OCI-LY7 (cell line): ENCODE measurements at places on chromosomes 1 and 21. TPM values are rescaled to one million over a fixed set of nuclear protein-coding genes. Genes with fewer than 3 reads are reported as not detected.

DNA sequence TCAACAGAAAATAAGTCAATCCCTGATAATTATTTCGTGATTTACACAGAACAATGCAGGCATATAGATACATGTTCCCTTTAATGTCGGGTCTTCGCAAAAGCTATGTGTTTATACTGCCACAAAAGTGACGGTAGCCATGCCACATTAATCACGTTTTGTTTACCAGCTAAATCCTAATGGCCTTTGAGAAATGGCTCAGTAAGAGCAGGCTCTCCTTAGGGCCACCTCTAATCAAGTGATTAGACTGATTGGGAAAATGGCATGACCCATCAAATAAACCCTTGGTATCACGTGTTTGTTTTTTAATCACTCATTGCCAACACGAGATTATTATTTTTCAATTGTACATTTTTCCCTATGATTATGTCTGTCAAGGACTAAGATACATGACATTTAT lies 102.0 kb upstream of the USP25 start:
- DNase-seq: no peak

DNA sequence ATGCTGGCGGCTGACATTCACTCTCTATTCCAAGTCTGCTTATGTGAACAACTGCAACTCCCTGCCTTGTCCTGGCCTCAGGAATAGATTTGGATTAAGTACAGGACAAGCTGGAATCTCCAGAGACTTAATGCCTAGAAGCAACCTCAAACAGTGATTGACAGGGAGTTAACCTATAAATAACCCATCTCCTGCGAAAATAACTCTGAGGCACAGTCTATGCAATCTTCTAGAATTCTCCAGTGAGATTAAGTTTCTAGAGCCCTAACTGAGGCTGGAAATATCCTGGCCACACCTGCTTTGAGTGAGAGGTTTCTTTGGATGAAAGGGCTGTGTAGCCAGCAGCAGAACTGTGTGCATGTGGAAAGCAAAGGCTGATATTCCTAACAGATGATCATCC lies 25.3 kb upstream of the ATP1A1 start:
- DNase-seq: no peak

DNA sequence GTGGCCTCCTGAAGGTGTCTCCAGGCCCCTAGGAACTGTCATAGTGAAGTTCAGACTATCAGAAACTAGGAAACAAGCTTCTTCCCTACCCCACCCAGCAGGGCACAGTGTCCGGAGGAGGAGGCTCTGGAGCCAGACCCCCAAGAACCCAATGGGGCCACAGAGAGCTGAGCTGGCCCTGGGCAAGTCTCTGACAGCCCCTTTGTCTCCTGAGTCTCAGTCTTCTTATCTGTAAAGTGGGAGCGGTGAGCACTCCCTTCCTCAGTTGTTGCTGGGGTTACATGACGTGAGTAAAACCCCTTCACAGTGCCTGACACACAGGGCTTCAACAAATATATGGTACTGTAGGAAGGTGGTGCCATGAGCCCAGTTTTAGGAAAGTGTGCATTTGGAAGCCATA lies 675.8 kb downstream of the MATN1 start:
- no peak for DNase-seq

- no peak for DNase-seq
Measured at GRCh38 chr1:228446852-228447251, 30.2 kb upstream of the TRIM17 start.

DNA sequence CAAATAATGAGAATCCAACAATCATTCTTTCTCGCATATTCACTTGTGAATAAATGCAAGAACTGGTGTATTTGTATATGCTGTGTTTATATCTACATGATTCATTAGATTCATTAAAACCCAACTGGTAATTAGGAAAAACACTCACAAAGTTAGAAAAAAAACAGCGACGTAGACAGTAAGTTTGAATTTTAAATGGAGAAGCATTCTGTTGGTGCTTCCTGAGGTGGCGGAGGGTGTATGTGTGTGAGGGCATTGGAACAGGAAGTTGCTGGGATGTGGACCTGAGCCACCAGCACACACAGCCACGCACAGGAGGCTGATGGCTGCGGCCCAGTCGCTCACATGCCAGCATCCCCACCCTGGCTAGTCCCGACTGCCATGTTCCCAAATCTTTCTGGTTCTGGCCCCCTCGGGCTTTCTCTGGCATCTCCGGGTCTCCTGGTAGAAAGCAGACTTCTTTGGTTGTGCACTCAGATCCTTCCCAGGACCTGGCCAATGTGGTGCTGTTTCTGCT lies 121.6 kb upstream of the IRF2BP2 start:
- DNase-seq: no peak

Gene TMEM269
- 0.46 and 0.81 TPM in 2 replicates for total RNA-seq

Gene HHAT
- 9.5 and 11.1 TPM in 2 replicates for total RNA-seq
